T-helper 2 cell treated with Interferon-gamma antibody and Interleukin-4, amounts not matched to agents 5 μg/mL and 100 μg/mL, for 36 hours (primary cell): ENCODE measurements at places on chromosomes 13 and 19.
A peak's percentile ranks its signal among the peaks of the same experiment; 100 is the strongest.

- peak; percentile 61 for DNase-seq
These were observed 12.8 kb downstream of the MOB3A start for GRCh38 chr19:2083174-2083854.

DNA sequence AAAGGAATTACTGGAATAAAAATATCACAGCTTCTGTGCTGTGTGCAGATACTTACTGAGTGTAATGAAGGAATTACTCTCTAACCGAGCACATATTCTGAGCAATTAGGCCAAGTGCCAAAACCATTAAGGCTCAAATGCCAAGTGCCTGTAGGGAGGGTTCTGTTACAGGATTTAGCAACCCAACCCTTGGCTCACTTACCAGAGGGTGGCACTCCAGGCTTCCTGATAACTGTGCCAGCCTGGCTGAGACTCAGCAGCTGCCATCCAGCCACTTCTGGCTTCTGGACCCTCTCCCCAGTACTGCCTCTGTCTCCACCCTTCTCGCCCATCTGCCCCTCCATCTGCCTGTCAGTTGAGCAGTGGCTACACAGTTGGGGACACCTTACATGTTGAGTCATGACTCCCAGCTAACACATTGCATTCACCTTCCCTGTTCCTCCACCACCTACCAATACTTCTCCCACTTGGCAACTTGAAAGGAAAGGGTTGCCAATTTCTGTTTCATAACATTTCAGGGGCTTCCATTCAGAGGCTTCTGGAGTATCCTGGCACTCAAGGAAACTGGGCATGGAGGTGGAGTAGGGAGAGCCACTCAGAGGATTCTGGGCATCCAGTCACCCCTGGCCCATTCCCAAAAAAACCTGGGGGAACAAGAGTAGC, 110.5 kb downstream of the COG6 start:
- DNase-seq = no peak

DNA sequence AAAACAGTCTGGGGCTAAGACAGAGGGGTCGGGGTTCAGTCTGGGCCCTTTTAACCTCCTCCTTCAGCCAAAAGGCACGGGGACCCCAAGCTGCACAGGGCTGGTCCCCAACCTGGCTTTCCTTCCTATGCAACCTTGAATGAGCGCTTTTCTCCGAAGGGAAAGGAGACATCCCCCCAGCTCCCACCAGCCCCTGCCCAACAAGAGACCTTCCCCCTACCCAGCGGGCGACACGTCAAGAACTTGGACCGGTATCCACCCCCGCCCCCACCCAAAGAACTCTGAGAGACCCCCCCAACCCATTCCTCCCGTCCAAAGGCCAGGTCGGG, 35.0 kb upstream of the NANOS3 start:
- DNase-seq = no peak

GRCh38 chr13:49749848-49750247, 42.6 kb downstream of the KPNA3 start:
- no peak for DNase-seq

- no peak for DNase-seq
These were observed 3.8 kb downstream of the CDX2 start for GRCh38 chr13:27965343-27965739.

DNA sequence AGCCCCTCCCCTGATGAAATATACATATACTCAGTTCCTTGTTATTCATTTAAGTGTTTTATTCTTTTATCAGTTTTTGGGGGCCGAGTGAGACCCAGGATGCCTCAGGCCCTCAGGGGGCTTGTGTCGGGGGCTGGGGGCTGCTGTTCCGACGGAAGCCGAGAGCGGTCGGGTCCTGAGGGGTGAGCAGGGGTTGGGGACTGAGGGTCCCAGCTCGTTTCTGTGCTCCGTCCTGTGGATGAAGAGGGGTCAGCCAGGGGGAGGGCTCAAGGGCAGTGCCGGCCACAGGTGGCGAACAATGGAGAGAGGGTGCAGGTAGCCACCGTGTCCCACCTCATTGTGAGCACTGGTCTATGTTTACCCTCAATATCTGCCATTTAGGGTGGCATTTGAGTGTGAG, 1.9 kb downstream of the PCP2 start:
- no peak for DNase-seq

DNA sequence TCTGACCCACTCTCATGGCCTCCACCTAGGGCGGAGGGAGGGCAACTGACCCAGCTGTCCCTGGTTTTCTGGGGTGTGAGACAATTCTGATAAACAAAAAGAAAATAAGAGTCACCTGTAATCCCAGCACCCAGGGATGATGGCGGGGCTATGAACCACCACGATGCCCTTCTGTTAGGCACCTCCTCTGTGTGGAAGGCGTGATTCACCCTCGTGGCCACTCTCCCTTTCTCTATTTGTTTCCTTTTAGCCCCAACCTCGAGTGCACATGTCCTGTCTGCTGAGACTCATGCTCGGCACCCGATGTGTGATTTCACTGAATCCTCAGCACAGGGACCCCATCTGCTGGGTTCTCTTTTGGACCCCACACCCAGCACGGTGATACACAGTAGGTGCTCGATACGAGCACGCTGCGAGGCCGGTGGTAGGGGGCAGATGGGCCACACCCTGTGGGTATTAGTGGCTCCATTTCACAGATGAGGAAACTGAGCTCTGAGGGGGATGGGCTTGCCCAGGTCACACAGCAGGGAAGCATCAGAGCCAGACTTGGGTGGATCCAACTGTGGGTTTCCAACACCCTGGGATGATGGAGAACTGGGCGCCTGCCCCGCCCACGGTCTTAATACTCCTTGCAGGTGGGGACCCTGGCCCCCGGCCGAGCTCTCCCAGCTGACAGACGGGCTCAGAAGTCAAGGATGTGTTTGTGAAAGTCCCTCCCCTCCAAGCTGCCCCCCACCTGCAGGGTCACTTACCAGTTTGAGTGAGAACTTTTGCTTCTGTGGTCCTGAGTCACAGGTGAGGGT, 24.9 kb downstream of the VRK3 start:
- DNase-seq = no peak

GRCh38 chr19:1315470-1316166, 29.9 kb downstream of the EFNA2 start:
- peak; percentile 14 for DNase-seq

GRCh38 chr13:91398413-91399188, at the start of gene GPC5:
GPC5 (plus strand) TSS chr13:91398621.
- DNase-seq = peak; percentile 75

DNA sequence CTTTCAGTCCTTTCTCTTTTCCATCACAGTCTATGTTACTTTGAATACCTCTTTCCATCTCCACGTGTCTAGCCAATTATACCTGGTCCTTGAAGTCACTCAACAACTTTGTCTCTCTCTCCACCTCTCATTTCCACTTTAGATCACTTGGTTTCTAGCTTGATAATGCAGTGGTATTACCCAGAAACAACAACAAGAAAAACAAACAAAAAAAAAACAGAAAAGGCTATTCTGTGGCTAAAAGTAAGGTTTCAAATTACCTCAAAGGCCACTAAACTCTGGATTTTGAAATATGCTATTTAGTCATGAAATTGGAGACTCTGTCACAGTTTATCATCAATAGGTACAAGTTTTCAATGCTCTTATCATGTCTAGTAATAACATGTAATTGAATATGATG, 184.8 kb downstream of the PCDH9 start:
- no peak for DNase-seq

DNA sequence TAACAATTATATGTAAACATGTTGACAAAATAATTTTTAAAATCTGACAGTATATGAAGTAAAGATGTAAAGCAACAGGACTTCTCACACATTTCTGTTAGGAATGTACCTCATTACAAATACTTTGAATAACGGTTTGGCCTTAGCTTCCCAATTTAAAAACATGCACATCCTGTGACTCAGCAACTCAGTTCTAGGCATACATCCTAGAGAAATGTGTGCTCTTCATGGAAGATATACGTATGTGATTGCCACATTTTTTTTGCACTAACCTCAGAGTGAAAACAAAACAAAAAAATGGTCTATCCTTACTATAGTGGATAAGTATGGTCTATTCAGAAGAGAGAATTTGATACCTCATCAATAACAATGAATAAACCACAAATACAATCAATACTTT, 314.6 kb downstream of the LIG4 start:
- DNase-seq = no peak

GRCh38 chr13:59715611-59716010, 448.1 kb downstream of the DIAPH3 start:
- no peak for DNase-seq

- no peak for DNase-seq
These were observed 668.4 kb downstream of the DIAPH3 start for GRCh38 chr13:59495299-59495698.

DNA sequence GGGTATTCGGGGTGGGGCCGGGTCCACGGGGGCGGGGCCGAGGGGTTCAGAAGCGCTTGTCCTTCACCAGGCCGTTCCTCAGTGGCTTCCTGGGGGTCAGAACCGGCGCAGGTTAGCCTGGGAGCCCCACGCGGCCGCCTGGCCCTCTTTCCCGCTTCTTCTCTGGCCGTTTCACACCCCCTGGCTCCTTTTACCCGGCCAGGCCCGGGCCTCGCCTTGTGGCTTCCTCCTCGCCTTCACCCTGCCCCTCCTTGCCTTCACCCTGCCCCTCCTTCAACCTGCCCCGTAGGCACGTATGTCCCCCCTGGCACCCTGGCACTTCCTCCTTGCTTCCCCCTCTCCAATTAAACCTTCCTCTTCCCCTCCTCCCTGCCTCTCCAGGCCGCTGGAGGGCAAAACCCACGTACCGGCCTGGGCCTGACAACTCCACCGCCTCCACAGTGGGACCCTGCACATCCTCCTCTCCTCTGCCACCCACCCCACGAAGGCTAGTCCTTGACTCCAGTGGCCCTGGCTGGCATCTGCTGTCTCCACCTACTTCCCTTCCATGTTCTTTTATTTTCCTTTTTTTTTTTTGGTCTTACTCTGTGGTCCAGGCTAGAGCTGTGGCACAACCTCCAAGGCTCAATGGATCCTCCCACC, 25.3 kb downstream of the CERS1 start:
- DNase-seq = no peak

DNA sequence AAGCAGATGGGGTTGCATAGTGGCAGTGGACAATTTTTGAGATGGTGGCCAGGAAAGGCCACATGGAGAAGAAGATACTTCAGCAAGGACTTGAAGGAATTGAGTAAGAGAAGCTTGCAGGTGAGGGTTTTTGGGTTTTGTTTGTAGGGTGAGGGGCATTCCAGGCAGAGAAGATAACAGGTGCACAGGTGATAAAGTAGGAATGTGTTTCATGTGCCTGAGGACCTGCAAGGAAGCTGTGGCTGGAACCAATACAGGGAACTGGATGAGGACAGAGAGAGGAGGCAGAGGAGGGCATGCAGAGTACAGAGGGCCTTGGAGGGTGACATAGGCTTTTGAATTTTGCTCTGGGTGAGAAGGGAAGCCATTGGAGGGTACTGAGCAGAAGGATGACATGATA, 314.5 kb downstream of the KLF12 start:
- no peak for DNase-seq

- no peak for DNase-seq
These were observed 48.5 kb upstream of the KL start for GRCh38 chr13:32967584-32968182.

GRCh38 chr13:96794669-96795068, 199.6 kb downstream of the OXGR1 start:
- DNase-seq = no peak

DNA sequence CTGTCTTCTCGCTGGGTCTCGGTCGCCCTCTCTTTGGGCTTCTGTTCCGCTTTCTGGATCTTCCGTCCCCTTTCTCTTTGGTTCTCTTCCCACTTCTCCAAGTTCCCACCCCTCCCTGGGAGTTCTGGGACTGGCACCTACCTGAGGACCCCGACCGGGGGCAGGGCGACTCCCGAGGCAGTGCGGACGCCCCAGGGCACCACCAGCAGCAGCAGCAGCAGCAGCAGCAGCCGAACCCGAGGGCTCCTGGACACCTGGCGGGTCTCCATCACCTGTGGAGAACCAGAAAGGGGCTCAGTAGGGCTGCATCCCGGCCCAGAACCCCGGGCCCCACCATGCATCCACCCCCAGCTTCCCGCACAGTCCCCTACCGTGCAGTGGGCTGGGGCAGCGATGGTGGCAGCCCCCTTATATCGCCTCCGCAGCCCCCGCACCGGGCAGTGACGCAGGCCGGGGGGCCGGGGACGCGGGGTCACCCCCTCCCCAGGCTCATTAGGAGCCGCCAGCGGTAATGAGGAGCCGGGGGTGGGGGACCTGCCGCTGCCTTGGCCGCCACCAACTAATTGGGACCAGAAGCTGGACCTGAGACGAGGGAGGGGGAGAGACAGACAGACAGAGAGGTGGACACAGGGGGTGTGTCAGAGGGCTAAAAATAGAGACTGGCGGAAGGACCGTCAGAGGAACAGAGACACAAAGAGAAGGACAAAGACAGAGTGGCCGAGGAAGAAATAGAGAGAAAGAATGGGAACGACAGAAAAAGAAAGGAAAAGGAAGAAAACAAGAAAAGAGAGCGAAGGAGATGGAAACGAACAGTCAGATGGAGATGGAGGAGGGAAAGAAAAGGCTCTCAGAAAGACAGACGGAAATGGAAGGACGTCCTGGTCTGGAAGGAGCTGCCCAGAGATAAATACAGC, at the start of gene PTH2:
PTH2 (minus strand) TSS at position 371 of the 914 bp plus-strand sequence; CDS start at position 269, 102 bp downstream.
- no peak for DNase-seq
